ENCODE measurements at places on chromosomes 2 and 18.

- peak; percentile 73 for DNase-seq
Observed at GRCh38 chr2:159124441-159124911, 156.0 kb downstream of the TANC1 start.

DNA sequence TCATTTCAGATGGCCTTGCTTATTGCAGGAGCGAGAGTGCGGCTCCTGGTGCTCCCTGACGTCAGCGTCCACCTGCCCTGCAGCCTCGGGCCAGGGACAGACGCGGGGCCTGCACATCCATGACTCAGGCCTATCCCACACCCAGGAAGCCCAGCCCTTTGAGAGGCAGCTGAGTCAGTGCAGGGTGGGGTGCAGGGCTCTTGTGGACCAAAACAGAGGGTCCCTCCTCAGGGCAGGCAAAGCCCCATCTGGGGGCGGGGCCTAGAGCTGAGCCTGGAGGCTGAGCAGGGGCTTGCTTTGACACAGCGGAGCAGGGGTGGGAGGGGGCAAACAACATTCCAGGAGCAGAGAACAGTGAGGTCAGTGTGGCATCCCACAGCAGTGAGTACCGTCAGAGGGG is 7.7 kb upstream of the ARHGEF4 start:
- peak; percentile 68 for DNase-seq

DNA sequence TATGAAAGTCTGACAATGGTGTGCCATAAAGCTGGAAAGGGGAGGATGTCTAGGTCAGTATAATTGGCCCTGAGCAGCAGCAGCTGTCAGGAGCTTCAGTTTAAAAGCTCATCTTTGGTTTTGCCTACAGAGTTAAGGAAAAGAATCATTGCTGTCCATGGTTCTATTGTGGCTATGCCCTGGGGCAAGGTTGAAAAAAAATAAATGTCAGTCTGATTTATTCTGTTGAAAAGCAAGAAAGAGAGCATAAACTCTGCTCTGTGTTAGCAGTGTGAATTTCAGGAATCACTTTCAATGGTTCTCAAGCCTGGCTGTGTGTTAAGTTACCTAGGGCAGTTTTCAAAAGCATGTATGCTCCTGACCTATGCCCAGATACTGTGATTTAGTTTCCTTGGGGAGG is 446.7 kb downstream of the SETBP1 start:
- no peak for DNase-seq

GRCh38 chr18:8362863-8363262 is 246.4 kb upstream of the RAB12 start:
- DNase-seq: no peak

DNA sequence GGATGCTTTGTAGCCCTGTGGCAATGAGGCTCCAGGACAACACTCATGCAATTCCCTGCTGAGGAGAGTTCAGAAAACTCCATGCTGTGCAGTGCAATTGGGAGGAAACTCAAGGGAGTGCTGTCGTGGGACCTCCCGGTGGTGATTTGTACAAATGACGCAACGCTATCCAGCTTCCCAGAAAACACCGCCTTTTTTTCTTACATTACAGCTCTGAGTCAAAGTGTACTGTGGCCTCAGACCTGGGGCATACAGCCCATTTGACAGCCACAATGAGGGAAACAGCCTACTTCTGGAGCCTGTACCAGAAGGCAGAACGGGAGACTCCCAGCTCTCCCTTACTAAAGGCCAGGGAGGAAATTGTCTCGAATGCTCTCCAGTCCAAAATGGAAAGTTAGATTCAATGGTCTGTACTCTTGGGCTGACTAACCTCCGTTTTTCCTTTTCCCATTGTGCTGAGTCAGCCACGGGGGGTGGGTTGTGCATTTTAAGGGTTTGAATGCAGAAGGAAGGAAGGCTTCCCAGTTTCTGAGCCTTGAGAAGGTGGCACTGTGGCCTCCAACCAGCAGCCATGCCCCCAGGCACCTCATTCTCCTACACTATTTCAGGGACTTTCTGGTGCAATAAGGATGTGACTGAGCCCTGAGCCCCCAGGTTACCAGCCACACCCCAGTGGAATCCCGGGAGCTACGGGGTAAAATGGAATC is 16.4 kb upstream of the CYP1B1 start:
- DNase-seq: no peak

DNA sequence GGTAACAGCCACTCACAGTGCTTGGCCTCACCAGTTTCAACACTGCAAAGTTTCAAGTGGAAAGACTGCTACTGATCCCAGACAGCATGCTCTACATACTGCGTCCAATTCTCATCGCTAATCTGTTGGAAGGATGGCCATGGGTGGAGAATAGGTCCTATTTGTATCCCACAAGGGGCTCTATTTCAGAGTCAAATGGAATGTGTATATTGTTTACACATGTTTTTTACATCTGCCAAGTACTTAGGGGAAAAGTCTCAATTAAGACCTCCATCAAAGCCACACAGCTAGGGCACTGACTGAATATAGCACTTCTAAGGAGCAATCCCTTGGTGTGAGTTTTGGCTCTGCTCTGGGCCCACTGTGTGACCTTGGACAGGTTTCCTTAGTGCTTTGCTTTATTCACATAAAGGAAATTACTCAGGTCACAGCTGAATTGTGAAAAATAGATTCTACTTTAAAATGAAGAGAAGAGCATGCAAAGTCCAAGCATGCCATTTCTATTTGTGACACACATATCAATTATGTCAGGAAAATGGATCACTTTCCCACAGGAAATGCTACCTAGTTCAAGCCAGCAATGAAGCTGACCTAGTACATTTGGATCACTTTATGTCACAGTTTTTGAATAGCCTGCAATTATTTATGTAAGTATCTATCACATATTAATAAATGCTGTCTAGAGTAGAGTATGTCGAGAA is 112.9 kb upstream of the STK17B start:
- no peak for DNase-seq

- no peak for DNase-seq
Observed at GRCh38 chr2:96773922-96774321, 13.2 kb downstream of the CNNM4 start.

DNA sequence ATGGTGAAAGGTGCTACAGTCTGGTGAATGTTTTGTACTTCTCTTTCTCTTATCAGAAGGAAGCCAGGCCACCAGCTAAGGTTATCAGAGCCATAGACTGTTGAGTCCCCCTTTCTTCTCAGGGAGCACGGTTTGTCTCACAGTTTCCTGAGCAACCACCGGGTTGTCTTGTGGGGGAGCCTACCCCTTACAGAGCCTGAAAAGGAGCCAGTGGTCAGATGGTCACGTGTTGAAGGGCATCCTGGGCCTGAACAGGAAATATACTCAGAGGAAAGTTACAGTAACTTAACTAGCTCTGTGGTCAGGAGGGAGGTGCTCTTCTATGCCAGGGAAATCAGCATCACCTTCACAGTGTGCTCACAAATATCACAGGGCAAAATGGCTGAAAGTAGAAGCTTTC is 11.6 kb downstream of the CD28 start:
- no peak for DNase-seq

DNA sequence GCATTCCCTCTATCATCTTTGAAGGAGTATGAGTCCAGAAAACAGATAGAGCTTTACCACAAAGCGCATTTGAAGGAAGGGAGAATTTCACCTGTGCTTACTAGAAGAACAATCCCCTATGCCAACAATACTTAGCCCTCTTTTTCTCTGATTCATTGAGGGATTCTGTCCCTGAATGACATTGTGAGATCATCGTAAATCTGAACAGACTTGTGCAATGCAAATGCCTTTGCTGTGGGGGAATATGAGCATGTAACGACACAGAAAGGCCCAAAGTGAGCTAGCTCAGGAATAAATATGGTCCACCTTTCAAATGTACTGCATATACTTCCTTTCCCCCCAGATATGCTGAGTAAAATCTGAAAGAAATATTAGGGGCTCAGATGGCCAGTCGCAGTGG is 67.6 kb downstream of the SCN1A start:
- no peak for DNase-seq

DNA sequence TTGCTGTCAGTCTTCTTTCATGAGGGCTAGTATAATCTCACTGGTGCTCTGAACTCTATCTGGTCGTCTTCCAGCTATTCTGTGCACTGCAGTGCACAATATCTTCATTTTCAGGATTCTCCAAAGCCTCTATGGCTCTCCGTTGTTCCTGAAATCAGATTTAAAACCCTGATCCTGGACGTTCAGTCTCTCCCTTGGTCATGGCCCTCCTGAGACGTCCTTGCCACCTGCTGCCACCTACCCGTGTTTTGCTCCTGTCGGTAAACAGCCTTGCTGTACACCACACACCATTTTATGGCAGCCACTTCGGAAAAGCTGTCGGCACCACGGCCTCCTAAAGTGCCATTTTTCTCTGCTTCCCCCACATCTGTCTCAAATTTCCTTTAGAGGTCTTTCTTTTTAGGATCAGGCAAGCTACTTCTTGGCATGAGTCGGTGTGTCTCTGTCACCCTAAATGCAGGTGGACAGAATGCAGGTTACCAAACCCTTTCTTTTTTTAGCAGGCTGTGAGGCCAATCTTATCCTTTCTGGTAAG is 170.0 kb downstream of the HRH4 start:
- DNase-seq: no peak

- no peak for DNase-seq
Observed at GRCh38 chr2:126467367-126468054, 188.4 kb upstream of the GYPC start.

- no peak for DNase-seq
Observed at GRCh38 chr2:182816866-182817265, 49.6 kb downstream of the FRZB start.

- DNase-seq: no peak
Observed at GRCh38 chr2:112879491-112880041, 31.4 kb upstream of the IL37 start.

Data from urothelium cell line (cell line).